Diencephalon (tissue), 1 donor: ENCODE measurements at places on chromosomes 4 and X. TPM values are rescaled to one million over a fixed set of nuclear protein-coding genes. Genes with fewer than 3 reads are reported as not detected.

Gene MOSPD2
- total RNA-seq, result 15.5 TPM

Gene YY2
- total RNA-seq, result 1.4 TPM

Gene SH3BP2
- 25.4 TPM for total RNA-seq

Gene RPA4
- 1.2 TPM for total RNA-seq

Gene CC2D2A
- total RNA-seq, result 27.2 TPM

Gene CXorf51A
- not detected for total RNA-seq

Gene PPP2R2C
- total RNA-seq, result 111 TPM
